ENCODE measurements at places on chromosomes 12 and 14. TPM values are rescaled to one million over a fixed set of nuclear protein-coding genes. Genes with fewer than 3 reads are reported as not detected.

DNA sequence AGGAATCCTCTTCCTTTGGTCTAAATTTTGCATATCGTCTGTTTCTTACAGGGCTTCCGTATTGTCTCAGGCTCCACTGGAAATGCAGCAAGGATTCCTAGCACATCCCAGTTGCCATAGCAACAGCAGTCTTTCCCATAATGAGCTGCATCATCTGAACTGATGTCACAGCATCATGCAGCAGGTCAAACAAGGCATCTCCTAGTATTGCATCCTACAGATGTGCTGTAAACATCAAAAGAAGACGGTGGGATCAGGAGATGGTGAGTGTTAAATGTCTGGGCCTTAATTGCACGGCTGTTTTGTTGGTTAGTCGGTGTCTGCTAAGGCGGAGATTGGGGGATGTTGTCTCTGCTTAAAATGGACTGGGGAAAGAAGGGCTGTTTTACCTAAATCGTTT lies at the start of gene AKAP6:
AKAP6 (plus strand) TSS at position 153 of the 400 bp plus-strand sequence. CDS start 104,196 bp downstream, outside the sequence.
- no peaks in the 10 kb centered on the region for H3K36me3 ChIP-seq
- H3K4me3 ChIP-seq, result no peak within 1 kb of the TSS
- no peak within 1 kb of the TSS for H3K27ac ChIP-seq

- H3K27ac ChIP-seq, result no peak overlapping the region
- H3K36me3 ChIP-seq, result no peaks in the 10 kb centered on the region
- no peaks in the 10 kb centered on the region for H3K4me1 ChIP-seq
- H3K27me3 ChIP-seq, result no peaks in the 10 kb centered on the region
Observed at GRCh38 chr12:58458102-58458501, 462.2 kb downstream of the LRIG3 start.

DNA sequence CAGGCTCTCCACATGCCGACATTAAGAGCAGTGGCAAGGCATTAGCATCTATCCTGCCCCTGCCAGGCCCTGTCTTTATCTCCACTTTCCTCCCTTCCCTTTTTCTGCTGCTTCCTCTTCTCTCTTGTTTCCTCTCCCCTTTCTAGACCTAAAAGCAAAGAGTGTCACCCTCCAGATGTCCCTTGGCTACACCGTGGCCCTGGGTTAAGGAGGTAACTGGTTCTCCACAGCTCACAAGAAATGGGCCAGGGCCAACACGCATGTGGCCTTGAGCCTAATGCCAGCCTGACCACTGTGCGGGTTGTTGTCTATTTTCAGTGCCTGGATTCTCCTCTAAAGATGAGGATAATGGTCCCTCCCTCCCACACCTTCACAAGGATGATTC lies 41.7 kb upstream of the DDX11 start:
- no peaks in the 10 kb centered on the region for H3K36me3 ChIP-seq
- H3K27ac ChIP-seq, result no peak overlapping the region
- H3K27me3 ChIP-seq, result peaks cover 3% of the 10 kb centered on the region
- no peak overlapping the region for H3K4me3 ChIP-seq

GRCh38 chr14:30264161-30264560 lies 294.8 kb upstream of the G2E3 start:
- no peaks in the 10 kb centered on the region for H3K27me3 ChIP-seq
- H3K4me3 ChIP-seq, result no peak overlapping the region
- no peak for DNase-seq
- no peaks in the 10 kb centered on the region for H3K36me3 ChIP-seq
- no peaks in the 10 kb centered on the region for H3K4me1 ChIP-seq
- no peak overlapping the region for H3K27ac ChIP-seq

DNA sequence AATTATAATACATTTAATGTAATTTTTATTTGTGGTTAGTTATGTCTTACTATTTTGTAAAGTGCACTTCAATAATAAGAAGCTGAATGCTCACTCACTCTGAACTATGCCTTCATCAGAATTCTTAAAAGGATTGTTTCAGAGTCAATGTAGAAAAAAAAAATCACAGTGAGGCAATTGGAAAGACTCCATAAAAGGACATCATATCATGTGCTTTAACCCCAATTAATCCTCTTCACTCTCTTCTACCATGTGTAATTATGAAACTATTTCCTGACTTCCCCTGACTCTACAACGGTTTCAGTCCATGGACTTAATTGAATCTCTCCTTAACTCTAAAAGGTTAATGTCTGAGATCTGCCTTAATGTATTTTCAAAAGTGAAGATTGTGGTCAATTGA lies 250.4 kb upstream of the ALG10 start:
- no peaks in the 10 kb centered on the region for H3K4me1 ChIP-seq
- H3K27ac ChIP-seq, result no peak overlapping the region
- H3K27me3 ChIP-seq, result no peaks in the 10 kb centered on the region
- no peak overlapping the region for H3K4me3 ChIP-seq

DNA sequence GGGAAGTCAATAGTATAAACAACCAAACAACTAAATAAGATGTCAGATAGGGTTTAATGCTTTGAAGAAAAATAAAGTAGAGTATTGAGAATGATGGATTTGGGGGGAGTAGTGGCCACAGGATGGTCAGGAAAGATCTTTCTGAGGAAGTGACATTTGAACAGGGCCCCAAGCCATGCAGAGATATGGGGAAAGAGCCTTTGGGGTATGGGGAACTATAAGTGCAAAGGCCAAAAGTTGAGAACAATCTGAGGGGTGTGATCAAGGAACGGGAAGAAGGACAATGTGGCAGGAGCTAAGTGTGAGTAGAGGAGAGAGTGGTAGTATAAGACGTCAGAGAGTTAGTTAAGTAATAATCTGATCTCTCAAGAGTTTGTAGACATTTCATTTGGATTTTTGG lies 1.3 kb downstream of the MRPS35 start:
- 0 out of 2 replicates have a peak overlapping the region, but pooled peaks have one; percentile 92 for H3K4me3 ChIP-seq
- H3K4me1 ChIP-seq, result no peaks in the 10 kb centered on the region
- no peaks in the 10 kb centered on the region for H3K36me3 ChIP-seq
- H3K27ac ChIP-seq, result no peak overlapping the region
- DNase-seq, result no peak

DNA sequence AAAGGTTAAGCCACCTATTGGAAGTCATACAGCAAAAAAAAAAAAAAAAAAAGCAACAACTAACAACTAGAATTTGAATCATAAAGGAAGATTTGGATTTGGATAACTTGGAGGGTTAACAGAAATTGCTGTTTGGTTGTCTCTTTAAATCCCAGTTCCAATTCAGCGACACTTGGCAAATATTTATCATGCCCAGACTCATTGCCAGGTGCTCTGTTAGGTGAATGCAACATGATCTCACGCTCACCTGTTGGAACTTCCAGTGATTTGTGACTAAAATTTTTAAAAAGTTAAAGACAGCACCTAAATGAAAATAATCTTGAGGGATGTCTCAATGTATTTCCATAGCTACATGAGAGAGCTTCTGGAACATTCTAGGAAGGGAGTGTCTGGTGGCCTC lies 103.7 kb downstream of the TBX3 start:
- H3K4me1 ChIP-seq, result no peaks in the 10 kb centered on the region
- H3K36me3 ChIP-seq, result no peaks in the 10 kb centered on the region
- H3K27me3 ChIP-seq, result no peaks in the 10 kb centered on the region
- no peak for DNase-seq
- H3K4me3 ChIP-seq, result no peak overlapping the region

- peaks cover 18% of the 10 kb centered on the region for H3K4me1 ChIP-seq
- H3K36me3 ChIP-seq, result no peaks in the 10 kb centered on the region
- no peak for DNase-seq
- H3K4me3 ChIP-seq, result no peak overlapping the region
- no peak overlapping the region for H3K27ac ChIP-seq
Observed at GRCh38 chr14:22892488-22892887, 9.5 kb downstream of the REM2 start.

DNA sequence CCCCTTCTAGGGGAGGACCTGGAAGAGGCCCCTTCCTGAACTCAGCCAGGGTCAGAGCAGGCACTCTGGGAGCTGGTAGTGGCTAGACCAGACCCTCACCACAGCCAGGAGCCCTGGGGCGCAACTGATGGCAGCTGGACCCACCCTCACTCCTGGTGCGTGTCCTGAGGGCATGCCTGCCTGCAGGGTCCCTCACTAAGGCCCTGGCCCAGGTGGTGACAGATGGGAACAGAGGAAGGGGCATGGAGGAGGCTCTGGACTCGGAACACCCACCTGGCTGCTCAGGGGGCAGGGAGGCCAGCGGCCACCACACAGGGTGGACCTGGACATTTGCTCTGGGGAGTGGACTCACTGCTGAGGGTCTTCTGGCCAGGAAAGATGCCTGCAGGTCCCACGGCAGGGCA lies 342.2 kb upstream of the SFSWAP start:
- H3K4me3 ChIP-seq, result no peak overlapping the region
- no peaks in the 10 kb centered on the region for H3K36me3 ChIP-seq
- no peaks in the 10 kb centered on the region for H3K4me1 ChIP-seq
- H3K27me3 ChIP-seq, result no peaks in the 10 kb centered on the region

GRCh38 chr12:29750131-29750927 lies 33.4 kb downstream of the TMTC1 start:
- DNase-seq, result peak; percentile 75
- no peaks in the 10 kb centered on the region for H3K36me3 ChIP-seq
- no peak overlapping the region for H3K27ac ChIP-seq
- peaks cover 9% of the 10 kb centered on the region for H3K4me1 ChIP-seq
- no peak overlapping the region for H3K4me3 ChIP-seq
- no peaks in the 10 kb centered on the region for H3K27me3 ChIP-seq

DNA sequence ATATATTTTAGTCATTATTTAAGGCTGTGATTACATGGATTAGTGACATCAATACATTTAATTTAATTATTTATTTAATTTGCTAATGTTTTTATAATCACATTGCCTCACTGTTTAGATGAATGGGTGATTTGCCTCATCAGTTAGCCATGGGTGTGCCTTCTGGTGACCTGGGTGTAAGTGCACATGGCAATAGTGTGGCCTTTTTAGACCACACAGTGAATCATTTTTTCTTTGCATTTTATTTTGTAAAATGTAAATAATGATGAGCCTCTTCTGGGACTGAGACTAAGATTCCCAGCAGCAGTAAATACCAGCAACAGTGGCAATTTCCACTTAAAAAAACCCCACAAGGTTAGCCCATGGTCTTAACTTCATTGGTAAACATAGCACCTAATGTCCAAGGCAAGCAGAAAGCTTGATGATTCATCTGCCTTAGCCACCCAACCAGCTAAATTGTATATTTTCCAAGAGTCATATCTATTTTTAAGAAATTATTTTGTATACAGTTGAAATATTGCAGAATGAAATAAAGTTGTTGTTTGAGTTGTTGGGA lies 235.9 kb upstream of the NOVA1 start:
- no peaks in the 10 kb centered on the region for H3K36me3 ChIP-seq
- no peaks in the 10 kb centered on the region for H3K4me1 ChIP-seq
- DNase-seq, result no peak
- H3K27me3 ChIP-seq, result no peaks in the 10 kb centered on the region
- no peak overlapping the region for H3K4me3 ChIP-seq

DNA sequence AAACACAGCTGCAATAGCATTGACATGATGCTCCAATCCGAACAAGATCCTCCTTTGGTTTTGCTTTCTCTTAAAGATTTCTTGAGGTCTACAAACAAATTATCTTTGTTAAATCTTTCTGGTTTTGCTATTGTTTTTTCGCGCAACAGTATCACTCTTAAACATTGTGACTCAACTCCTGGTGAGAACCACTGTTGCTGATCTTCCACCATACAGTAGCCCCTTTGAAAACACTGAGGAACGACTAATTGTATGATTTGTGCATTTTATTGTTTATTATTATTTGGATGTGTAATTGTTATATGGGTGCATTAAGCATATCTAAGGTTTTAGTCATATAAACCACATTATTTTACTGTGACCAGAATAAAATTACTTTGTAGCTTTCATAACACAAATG lies 282.8 kb downstream of the EGLN3 start:
- H3K4me3 ChIP-seq, result no peak overlapping the region
- no peaks in the 10 kb centered on the region for H3K4me1 ChIP-seq
- H3K27me3 ChIP-seq, result no peaks in the 10 kb centered on the region
- DNase-seq, result no peak

GRCh38 chr12:124517260-124518050 lies 50.0 kb downstream of the NCOR2 start:
- no peaks in the 10 kb centered on the region for H3K27me3 ChIP-seq
- no peaks in the 10 kb centered on the region for H3K4me1 ChIP-seq
- no peak for DNase-seq

- no peaks in the 10 kb centered on the region for H3K36me3 ChIP-seq
- no peak for DNase-seq
Observed at GRCh38 chr12:9883175-9883574, 1.9 kb downstream of the KLRF2 start.

- no peak overlapping the region for H3K4me3 ChIP-seq
- H3K27ac ChIP-seq, result no peak overlapping the region
- no peak for DNase-seq
Observed at GRCh38 chr14:105765893-105766614, 239.7 kb downstream of the TMEM121 start.

DNA sequence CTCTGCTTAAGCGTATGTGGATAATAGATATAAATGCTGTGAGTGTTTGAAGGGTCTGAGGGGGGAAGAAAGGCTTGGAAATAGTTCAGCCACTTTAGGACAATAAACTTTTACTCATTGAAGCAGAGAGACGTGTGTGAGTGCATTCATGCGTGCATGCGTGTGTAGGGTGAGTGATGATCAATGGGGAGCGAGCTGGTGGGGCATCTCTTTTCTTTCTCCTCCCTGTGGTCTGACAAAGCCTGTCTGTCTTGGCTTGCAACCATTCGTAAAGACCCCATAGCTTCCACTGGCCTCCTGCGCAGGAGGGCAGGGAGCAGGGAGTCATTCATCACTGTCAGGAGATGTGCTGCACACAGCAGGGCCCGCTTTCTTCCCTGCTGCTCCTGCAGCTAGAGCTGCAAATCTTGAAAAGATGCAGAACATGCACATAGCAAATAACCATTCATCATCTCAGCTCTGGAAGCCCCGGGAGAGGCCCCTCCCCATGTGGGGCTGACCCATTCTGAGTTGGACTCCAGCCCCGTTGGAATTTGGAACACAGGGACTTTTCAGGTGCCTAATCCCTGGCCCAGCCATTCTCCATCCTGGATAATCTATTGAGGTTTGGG lies 223.2 kb downstream of the PPM1H start:
- DNase-seq, result no peak
- no peak overlapping the region for H3K4me3 ChIP-seq
- no peaks in the 10 kb centered on the region for H3K36me3 ChIP-seq
- H3K4me1 ChIP-seq, result no peaks in the 10 kb centered on the region

DNA sequence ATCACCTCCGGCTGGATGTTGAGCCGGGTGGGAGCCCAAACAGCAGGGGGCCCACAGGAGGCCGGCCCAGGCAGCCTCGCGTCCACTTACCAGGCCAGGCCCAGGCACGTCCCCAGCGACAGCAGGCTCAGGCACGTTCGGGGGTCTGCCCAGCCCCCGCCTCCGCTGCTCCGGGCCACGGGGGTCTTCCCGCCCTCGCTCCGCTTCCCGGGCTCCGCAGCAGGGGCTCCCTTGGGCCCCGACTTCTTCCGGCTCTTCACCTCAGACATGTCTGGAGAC lies 216 bp downstream of the IKBIP start:
- DNase-seq, result no peak
- no peaks in the 10 kb centered on the region for H3K4me1 ChIP-seq
- H3K36me3 ChIP-seq, result 0 out of 2 replicates have a peak, but pooled peaks cover 3% of the 10 kb centered on the region
- peak overlapping the region; percentile 94 for H3K27ac ChIP-seq
- peak overlapping the region; percentile 98 for H3K4me3 ChIP-seq

The PLEKHG3 gene
- 0.64 TPM for total RNA-seq

The TMEM229B gene
- total RNA-seq, result 5.1 TPM

The COPS7A gene
- 48.4 TPM for total RNA-seq

The NELL2 gene
- 0.85 TPM for total RNA-seq

The PTCSC3 gene
- not detected for total RNA-seq

The YLPM1 gene
- total RNA-seq, result 45.1 TPM

The CARMIL3 gene
- 0.72 TPM for total RNA-seq

The STAC3 gene
- 5.7 TPM for total RNA-seq

The WNT5B gene
- total RNA-seq, result 15.4 TPM

The NTS gene
- total RNA-seq, result not detected

The SELPLG gene
- total RNA-seq, result 21.0 TPM

The CFAP54 gene
- total RNA-seq, result 1.2 TPM

The HOXC4 gene
- total RNA-seq, result 11.1 TPM

The KRT77 gene
- not detected for total RNA-seq

Measured in GM12878 (cell line).